Activated CD4-positive, alpha-beta T cell treated with anti-CD3 and anti-CD28 coated beads for 24 hours (primary cell): ENCODE measurements at places on chromosomes 3 and 15.

GRCh38 chr15:67125589-67126502, 60.4 kb downstream of the SMAD3 start:
- DNase-seq, result no peak

DNA sequence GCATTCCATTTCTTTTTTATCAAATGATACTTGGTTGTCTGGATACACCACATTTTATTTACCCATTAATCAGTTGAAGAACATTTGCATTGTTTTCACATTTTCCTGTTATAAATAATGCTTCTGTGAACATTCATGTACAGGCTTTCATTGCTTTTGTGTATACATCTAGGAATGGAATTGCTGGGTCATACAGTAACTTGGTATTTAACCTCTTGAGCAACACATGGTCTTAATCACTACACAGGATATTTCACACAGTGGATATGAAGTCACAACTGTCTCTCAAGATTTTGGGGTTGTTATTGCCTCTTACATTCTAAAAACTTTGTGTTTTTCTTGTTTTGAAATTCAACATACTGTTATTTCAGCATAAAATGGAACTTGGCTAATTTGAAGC, 48.2 kb downstream of the C3orf85 start:
- no peak for DNase-seq

DNA sequence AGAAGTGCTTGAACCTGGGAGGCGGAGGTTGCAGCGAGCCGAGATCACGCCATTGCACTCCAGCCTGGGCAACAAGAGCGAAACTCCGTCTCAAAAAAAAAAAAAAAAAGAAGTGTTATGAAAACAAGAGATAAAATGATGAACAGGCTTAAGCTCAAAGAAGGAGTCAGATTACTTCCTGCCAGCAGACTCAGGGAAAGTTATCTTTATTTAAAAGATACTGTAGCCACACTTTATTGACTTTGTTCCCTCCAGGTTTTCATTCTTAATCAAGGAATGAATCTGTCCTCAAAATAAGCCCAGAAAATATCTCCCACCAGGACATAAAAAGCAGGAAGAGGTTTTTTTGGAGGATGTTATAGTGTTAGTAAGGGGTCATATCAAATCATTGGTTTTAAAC, 176.5 kb upstream of the KCNMB2 start:
- no peak for DNase-seq

DNA sequence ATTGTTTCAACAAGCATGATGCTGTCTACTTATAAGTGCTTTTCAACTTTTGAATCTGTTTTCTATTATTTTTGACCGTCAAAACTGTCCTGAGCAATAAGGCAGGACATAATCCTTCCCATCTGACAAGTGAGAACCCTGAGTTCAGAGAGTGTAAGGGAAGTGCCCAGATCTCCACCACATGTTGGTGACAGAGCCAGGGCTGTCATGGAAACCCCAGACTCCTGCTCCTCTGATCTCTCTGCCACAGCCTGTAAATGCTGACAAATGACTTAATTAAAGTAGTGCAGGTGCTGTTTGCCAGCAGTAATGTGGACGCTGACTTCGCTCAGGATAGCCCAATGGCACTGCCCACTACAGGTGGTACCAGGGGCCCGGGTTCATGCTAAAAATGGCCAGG, 40.3 kb downstream of the SPSB4 start:
- DNase-seq, result no peak

- no peak for DNase-seq
These were observed 69.7 kb downstream of the SCN5A start for GRCh38 chr3:38579551-38580449.

DNA sequence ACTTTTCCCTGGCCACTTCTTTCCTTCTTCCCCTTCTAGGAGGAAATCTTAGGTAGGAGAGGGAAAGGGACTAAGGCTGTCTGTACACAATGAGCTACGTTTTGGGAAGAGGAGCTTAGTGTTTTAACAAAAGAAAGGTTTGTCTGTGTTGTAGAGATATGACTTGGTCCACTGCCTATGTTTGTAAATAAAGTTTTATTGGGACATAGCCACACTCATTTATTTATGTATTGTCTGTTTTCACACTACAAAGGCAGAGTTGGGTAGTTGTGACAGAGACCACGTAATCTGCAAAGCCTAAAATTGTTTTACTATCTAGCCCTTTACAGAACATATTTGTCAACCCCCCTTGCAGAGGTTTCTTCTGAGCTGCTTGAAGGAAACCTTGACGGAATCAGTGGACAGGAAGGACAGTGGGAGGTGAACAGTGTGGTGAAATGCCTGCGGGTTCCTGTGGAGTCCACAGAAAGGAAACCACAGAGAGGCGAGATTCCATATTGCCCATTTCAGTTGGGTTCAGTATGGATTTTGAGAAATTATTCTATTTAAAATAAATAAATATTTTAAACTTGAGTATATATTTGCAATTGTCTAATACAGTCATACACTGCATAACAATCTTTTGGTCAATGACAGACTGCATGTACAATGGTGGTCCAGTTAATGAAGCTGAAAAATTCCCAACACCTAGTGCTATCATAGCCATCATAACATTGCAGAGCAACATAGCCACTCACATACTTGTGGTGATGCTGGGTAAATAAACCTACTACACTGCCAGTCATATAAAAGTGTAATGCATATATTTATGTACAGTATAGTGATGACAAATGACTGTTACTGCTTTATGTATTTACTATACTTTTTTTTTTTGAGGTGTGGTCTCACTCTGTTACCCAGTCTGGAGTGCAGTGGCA, 157.9 kb upstream of the NUDT16 start:
- DNase-seq, result no peak

DNA sequence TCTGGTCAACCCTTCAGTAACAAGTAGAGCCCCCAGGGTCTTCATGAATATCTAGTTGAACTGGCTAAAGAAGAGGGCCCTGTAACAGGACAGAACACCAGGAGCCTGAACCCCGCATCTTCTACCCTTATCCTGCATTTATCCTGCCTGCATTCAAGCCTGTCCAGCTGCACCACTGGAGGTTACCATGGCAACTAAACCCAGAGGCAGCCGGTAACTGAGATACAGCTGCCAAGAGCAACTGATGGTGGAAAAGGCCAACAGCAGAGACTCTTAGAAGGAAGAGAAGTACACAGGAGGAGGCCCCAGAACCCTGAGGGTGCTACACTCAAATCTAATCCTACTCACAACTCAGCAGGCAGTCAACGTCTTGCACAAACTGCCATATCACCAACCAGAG, 3.7 kb upstream of the PRKAR2A start:
- no peak for DNase-seq

- DNase-seq, result no peak
These were observed 96.8 kb downstream of the PLCH1 start for GRCh38 chr3:155648013-155648591.

DNA sequence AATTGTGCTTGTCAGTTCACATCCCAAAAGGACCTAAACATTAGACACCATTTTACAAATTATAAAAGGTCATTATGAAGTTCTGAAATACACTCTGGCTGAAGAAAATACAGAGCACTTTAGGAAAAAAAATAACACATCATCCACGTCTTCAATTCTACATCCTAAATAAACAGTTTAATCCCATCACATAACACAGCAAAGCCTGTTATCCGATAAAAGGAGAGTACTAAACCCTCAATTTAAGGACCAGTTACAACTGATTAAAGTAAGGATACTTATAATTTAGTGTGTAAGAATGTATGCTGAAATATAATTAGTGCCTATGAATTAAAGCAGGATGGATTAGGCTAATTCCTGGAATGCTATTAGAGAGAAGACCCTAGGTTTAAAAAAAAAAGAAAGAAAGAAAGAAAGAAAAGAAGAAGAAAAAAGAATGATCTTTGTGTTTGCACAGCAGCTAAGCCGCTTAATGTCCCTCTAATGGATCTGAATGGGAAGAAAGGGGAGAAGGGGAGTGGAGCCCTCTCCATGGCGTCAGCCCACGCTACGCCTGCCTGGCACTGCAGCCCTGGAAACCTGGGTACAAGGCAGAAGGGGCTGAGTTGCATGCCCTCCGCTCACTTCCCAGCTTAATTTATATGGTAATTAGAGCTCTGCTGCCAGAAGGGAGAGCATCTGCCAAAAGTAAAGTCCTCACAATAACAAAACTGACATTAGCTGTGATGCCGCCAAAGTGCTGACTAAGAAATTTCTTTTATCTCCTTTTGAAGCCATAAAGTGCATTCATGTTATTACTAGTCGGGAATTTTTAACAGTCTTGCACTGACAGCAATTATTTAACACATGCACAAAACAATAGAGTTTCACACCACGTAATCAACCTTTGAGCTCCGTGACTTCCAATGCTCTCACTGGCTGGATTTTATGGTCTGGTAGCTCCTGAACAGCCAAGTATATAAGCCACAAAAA, 90.0 kb downstream of the FSIP1 start:
- DNase-seq, result no peak

DNA sequence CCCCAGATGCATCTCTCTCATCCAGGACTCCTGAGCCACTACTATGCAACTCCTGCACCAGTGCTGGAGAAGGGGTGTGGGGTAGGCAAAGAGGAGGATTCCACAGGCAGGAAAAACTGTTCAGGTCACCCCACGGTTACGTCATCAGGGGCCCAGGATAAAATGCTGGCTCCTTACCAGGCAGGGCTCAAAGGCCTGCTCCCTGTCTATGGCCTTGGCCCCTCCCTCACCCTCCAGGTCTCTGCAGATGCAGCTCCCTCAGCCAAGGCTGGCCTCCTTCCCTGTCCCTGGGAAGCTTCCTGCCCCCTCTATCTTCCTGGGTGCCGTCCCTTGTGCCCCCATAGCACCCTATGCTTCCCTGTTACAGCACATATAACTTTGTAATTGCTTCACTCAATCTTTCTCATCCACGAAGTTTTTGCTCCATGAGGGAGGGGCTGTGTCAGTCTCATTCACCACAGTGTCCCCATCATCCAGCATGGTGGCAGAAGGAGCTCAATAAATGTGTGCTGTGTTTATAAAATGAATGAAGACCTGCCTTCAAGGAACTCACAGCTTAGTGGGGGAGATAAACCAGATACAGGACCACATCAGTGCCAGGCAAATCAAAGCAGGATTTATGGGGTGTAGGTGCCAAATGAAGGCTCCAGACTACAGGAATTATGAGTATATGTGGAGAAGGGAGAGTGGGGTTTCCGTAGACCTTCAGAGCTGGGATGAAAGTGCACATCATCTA, 18.6 kb downstream of the KBTBD13 start:
- no peak for DNase-seq

DNA sequence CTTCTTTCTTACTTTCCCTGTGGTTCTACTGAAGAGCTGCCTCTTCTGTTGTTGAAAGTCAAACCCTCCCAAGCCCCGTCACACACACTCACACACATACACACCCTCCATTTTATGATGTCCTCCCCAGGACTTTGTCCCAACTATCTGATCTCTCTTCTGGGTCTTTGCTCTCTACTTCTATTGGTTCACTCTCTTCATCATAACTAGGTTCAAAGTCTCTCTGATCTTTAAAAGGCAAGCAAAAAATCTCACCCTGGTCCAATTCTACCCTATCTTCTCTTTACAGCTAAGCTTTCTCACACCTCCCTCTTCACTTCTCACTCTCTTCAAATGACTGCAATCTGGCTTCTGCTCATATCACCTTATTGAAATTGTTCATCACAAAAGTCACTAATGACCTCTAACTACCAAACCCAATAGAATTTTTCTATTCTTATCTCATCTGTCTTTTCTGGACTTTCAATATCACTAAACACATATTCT, 34.8 kb downstream of the LRRFIP2 start:
- DNase-seq, result no peak

DNA sequence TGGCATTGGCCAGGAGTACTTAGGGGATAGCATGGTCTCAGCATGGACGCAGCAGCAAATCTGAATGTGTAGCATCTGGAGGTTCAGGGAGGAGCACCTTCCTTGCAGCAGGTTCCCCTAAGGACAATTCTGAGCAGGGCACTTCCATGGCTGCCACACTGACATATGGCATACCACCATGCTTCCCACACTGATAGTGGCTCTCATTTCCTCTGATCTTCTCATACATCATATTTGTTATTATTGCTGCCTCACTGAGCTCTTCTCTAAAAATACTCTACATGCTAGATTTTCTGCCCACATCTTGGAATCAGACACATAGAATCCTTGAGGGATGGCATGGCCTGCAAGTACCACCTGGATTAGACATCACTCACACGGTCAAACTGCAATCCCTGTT, 7.3 kb upstream of the MNS1 start:
- no peak for DNase-seq

DNA sequence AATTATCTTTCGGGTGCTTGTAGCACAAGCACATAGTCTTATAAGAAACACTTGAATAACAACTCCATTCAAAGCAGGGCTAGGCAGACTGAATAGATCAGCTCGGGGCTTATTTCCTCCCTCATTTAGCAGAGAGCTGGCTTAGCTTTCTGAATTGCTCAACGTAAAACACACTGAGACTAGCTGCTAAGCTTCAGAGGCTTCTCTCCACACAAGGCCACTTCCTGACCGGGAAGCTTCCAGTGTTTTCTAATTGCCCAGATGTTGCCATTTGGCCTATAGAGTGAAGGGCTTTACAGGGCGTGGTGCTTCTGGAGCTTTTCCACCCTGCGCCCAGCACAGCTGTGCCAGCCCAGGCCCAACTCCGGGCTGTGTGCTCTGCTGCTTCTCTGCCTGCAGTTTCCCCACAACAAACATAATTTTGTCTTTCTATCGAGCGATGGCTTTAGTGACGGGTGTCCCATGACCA, 16.6 kb downstream of the FAM240A start:
- DNase-seq, result no peak

GRCh38 chr3:118808723-118809122, 225.9 kb downstream of the IGSF11 start:
- no peak for DNase-seq

- DNase-seq, result no peak
These were observed 85.4 kb downstream of the MAGI1 start for GRCh38 chr3:65953301-65953812.

DNA sequence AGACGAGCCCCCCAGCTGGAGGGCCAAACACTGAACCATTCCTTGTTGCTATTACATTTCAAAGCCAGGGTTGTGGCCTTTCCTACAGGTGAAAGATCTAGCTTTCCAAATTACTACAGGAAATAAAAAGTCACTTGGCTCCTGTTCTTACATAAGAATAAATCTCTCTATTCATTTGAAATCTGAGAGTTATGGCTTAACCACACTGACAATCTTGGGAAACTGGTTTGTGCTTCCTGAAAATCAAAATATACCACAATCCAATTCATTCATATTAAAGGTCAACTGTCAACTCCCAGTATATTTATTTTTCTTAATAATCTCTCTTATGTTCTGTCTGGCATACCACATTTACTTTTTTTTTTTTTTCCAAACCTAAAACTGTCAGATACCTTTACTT, 103.7 kb upstream of the LMOD3 start:
- DNase-seq, result no peak

- no peak for DNase-seq
These were observed 13.0 kb downstream of the RBM6 start for GRCh38 chr3:49952924-49953323.

- DNase-seq, result no peak
These were observed 170.2 kb upstream of the SMAD3 start for GRCh38 chr15:66894986-66895780.

GRCh38 chr3:146033950-146034349, 127.0 kb downstream of the PLOD2 start:
- no peak for DNase-seq
